ENCODE measurements at places on chromosomes 11 and 22.

DNA sequence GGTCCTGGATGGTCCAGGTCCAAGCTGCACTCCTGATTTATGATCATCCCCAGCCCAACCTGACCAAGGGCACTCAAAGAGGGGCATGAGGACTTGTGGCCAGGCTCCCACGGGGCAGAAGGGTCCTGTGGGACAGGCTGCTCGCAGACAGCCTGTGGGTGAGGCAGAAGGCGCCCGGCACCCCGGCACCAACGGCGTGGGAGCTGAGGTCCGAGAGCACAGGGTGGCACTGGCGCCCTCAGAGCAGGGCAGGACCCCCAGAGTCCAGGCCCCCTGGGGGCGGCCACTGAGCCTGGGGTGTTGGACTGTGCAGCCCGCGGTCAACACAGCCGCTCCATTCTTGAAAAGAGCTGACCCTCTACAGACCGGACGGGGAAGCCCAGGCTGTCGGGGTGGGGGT, 3.3 kb downstream of the IL17REL start:
- DNase-seq = no peak

DNA sequence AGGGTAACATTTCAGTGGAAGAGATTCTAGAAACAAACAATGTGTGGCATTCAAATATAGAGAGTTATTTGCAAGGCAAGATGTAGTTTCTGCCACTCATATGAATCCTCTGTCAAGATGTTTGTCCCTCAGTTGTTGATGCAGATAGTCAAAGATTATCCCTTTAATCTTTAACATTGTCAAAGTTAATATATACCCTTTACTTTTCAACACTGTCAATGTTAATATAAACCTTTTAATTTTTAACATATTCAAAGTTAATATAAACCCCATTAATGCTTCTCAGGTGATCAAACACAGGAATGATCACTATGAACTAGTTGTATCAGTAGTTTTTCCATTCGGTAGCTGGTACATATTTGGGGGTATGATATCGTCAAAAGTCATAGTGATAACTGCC, 51.9 kb upstream of the PICALM start:
- no peak for DNase-seq

DNA sequence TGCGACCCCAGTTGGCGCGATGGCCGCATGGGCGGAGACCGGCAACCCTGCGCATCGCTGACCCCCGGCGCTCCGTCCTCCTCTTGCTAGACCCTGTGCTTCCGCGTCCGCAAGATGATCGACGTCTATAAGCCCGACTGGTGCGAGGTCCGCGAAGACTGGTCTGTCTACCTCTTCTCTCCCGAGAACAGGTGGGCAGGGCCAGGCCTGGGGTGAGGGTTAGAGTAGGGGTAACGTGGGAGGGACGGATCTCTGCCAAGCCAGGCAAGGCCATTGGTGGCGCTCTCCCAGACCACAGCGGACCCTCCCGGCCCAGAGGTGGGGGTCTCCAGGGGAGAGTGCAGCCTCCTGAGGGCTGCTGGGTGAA, 92.1 kb downstream of the CACNA1I start:
- DNase-seq = no peak

DNA sequence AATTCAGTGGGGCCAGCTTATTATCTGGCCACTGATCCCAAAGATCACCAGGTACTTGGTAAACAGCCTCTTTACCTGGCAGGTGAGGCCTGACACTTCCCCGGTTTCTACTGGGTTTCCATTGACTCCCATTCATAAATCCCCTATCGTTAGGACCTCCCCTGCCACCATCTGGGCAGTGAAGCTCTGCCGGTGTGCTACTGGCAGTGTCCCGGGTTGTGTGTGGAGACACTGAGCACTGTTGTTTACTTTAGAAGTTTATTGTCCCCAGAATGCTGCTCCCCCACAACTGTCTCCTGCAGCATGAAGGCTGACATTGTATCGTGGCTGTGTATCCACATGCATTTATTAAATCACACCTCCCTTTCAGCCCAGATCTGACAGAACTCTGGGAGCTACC, 142.7 kb downstream of the WNT7B start:
- no peak for DNase-seq

DNA sequence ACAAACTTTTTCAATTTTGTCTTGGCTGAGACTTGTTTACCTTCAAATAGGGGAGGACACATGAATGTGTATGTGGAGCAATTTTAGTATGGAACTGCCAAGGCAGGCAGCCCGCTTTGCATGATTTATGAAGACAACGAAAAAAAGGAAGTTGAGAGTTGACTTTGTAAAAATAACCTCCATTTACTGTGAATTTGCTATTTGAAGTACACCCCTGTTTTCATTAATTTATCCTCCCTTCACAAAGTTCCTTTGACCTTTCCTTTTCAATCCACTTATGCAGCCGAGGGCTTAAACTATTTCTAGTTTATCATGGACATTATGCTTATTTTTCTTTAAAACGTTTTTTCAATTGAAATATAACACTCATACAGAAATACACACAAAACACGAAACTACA, 369.6 kb upstream of the CADM1 start:
- DNase-seq = no peak

All from GF-D8 (cell line).